Astrocyte of the cerebellum (primary cell): ENCODE measurements at places on chromosomes 6 and 20.

DNA sequence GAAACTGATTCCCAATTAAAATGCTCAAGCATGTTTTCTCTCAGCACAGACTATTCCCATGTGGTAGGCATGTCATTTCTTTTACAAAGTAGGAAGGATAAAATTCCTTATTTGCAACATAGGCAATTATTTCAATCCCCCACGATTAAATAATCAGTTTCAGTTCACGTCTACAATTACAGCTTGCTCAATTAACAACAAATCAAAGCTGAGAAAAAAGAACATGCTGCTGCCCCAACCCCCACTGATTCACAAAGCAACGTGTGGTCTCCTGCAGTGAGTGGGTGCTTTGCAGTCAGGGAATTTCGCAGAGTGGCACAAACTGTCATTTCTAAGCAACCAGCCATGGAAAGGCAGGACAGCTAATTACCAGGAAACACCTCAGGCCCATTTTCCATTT is 17.0 kb downstream of the RNASET2 start:
- DNase-seq = no peak

DNA sequence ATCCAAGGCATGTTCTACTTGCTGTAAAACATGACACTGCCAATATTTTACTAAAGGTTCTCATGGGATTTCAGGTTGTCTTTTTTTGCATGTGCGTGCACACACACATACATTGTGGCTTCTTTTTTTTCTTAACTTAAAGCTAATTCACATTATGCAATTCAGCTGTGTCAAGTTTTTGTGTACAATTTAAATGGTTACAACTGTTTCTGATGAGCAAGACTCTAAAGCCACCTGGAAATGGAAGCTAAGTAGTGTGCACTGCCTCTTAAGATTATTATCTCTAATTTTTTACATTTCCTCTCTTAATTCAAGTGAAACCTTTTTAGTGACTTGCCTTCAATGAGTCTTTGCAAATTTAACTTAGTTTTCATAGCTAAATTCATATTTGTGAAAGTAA is 75.3 kb downstream of the TULP4 start:
- no peak for DNase-seq

DNA sequence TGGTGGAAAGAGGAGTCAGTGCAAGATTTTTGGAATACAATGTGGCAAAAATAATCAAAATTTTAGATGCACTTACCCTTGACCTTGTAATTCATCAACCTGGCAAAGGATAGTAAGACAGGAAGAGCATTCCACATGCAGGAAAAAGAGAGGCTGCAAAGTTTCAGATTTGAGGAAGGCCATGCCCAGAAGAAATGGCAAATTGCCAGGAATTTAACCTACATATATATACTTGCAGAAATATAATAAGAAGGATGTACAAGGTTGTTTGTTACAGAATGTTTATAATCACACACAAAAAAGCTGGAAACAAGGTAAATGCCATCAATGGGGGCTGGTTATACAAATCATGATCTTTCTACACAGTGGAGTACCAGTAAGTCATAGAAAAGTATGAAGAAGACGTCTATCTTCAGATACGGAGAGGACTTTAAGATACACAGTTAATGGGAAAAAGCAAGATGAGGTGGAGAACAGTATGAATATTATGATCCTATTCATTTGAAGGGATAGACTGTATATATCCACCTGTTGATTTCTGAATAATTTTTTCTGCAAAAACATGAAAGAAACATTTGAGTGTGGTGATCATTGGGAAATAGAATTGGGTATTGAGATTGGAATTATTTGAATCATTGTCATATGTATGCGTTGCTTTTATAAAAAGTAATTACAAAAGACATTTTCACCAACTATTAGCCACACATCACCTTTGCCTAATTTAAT is 253.8 kb downstream of the TBC1D7 start:
- no peak for DNase-seq

DNA sequence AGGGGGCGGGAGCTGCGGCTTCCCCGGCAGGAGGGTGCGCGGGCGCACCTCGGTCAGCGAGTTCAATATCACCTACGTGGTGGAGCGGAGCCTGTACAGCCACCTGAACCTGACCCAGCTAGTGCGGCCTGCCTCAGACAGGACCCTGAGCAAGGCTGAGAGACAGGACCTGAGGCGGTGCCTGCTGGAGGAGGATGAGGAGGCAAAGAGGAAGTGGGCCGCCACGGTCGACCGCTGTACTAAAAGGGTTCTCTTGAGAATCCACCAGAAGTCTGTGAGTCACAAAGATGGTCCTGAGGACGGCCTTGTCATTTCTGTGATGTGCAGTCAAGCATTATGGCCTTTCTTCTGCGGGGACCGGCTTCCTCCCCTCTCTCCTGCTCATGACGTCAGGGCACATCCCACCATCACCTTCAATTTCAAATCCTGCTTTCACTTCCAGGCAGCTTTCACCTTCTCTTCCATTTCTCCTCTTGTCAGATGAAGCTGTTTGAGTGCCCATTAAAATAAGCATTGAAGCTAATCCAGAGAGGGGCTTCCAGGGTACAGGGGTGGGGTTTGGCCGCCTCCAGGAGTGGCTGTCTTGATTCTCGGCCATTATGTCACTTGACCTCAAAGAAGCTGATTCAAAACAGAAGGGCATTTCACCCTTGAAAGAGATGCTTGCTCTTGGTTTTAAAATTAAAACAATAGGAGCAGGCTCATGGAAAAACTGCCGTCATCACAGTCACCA is 177.6 kb downstream of the SASH1 start:
- no peak for DNase-seq

- DNase-seq = no peak
These were observed 108.6 kb upstream of the EYA4 start for GRCh38 chr6:133132466-133132971.

GRCh38 chr6:162538643-162539064 is 188.9 kb downstream of the PRKN start:
- DNase-seq = no peak

DNA sequence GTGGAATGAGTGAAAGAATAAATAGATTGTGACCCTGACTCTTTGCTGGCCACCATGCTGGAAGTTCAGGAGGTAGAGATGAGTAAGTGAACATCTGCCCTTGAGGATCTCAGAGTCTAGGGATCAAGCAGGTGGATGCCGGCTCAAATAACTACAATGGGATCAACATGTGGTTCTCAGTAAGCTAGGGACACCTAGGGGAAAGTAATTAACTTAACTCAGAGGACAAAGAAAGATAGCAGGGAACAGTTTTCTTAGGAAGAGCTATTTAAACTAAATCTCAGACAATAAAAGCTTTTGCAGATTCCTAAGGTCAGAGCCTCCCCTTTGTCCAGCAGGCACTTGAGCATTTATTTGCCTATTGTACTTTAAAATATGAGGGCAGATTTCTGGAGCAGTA is 29.1 kb downstream of the SLC13A3 start:
- DNase-seq = no peak

DNA sequence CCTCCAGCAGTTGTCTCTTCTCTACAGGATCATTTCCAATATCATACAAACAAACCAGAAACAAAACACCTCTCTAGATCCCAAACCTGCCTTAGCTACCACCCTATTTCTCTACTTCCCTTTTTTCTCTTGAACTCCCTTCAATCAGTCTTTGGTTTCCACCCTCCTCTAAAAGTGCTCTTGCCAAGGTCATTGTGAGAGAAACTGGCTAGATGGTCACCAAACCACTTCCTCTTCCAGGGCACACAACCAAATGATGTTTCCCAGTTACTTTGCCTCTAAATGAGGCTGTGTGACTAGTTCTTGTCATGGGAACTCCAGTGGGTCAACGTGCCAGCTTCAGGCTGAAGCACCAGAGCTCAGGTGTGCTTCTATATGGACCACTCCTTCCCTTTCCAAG is 85.8 kb upstream of the ARMC2 start:
- no peak for DNase-seq

DNA sequence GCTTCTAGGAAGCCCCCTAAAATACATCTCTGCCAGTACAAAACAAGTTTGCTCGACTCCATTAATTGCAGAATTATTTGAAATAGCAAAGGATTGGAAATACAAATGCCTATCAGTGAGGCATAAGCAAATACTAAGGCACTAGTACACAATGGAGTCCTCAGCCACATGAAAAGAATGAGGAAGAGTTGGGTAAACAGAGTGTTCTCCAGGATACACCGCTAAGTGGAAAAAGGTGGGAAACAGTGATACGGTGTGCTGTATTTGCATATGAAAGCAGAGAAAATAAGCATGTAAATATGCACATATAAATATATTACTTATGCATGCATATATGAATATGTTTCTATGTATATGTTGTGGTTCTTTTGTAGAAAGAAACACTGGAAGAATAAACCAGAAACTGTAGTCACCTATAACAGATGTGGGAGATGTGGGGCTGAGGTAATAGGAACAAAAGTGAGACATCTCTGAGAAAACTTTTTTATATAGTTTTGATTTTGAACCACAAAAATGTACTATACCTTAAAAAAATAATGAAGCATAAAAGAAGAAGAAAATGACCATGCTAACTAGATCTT is 143.4 kb upstream of the MYLIP start:
- no peak for DNase-seq

DNA sequence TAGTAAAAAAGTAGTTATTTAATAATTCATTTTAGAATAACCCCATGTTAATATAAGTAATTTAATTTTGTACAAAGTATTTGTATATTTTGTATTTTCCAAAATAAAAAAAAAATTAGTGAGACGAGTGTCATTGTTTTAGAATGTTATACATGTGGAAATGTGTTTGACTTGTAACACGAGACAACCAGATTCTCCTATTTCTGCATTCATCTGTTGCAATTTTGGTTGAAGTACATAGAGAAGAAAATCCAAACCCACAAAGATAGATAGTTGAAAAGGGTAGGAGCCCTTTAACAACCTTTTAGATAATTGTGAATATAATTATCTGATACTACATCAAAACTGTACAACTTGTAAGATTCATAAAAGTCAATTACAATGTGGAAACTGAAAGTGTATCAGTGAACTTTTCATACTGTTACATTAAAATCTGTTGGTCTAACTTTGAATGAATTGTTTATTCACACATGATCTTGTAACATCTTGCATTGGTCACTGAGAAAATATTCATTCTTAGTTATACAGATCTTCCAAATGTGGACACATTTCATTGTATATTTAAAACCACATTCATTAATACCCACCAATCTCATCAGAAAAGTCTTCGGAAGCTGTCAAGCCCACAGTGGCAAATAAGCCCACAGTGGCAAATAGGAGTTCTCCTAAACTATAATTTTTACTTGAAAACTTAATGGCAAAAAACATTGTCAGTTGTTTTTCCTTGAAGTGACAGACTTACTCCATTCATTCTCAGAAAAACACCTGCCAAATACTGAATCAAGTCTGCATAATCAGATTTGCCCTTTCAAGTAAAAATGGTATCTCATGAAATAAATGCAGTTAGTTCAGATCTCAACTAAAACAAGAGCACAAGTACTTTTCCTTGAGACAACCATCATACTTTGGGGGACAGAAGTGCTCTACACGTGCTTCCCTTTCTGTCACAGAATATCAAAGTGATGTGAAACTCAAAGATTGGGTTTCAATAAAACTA is 52.8 kb downstream of the FKBP5 start:
- DNase-seq = no peak

DNA sequence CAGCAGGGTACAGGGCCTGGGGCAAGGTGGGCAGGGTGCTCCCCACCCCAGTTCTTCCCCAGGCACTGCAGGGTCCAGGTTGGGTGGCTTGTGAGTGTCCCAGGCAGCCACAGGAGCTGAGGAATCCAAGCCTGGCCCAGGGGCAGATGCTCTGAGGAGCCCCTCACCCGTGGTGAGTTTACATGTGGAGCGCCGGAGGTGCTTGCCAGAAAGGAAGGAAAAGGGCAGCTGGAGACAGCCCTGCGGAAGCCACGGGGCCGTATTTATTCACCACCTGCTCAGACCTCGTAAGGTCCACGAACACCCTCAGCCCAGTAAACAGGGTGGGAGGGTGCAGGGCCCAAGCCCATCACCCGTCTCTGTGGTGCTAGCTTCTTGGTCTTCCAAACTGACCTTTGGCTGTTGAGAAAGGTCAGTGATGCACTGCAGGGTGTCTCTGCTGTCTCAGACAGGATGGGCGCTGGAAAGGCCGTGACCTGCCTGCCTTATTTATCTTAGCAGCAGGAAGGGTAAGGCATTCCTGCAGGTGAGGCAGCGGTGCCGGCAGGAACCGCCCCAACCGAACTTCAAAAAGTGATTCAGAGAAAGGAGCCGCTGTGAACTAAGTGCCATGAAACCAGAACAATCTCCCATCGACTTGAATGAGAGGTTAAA is 4.0 kb upstream of the FRMD1 start:
- DNase-seq = no peak
